ENCODE measurements at places on chromosomes 13 and 19. TPM values are rescaled to one million over a fixed set of nuclear protein-coding genes. Genes with fewer than 3 reads are reported as not detected.

- DNase-seq: no peak
Measured at GRCh38 chr13:40390401-40390916, 276.0 kb downstream of the FOXO1 start.

- DNase-seq: no peak
Measured at GRCh38 chr13:21541980-21542379, 62.0 kb downstream of the MICU2 start.

- no peak for DNase-seq
Measured at GRCh38 chr13:76440568-76440967, 445.6 kb downstream of the KCTD12 start.

The ATP4B gene
- not detected for total RNA-seq

- no peak for DNase-seq
Measured at GRCh38 chr19:44712864-44713515, 14.0 kb downstream of the CEACAM16 start.

DNA sequence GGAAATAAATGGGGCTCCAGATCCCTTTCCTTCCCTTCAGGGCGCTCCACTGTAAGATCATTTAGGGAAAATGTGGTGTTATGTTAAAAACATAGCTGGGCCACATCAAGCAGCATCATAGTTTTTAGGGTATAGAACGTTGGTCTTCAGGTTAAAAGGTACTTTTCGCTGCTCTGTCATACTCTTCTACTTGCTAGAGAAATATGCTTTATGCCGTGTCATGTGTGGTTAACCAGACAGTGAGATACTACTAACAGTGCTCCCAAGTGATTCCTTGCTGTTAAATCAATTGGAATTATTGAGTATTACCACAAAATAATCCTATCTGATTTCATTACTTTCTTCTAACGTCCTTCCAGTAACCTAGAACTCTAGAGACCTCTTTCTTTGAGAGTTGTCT lies 1.1 kb upstream of the NDFIP2 start:
- DNase-seq: no peak

DNA sequence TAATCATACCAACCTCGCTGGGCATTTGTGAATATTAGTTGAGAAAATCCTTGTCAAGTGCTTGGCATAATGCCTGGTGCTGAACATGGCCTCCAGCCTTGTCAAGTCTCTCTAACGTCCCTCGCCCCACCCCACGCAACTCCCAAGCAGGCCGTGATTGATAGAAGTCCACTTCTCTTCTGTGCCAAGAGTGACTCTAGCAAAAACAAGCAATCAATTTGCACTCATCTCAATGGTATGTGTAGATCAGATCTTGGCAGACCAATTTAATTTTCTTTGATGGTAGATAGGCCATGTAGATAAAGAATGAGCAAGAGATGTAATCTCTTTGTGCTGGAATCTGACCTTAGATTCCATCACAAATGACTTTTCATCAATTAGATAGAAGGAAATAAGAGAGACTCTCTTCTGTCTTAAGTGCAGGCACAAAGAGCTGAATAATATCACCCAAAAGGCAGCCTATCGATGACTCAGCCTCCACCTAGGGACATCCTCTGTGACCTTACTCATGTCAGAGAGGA lies 31.0 kb upstream of the KATNAL1 start:
- DNase-seq: no peak

DNA sequence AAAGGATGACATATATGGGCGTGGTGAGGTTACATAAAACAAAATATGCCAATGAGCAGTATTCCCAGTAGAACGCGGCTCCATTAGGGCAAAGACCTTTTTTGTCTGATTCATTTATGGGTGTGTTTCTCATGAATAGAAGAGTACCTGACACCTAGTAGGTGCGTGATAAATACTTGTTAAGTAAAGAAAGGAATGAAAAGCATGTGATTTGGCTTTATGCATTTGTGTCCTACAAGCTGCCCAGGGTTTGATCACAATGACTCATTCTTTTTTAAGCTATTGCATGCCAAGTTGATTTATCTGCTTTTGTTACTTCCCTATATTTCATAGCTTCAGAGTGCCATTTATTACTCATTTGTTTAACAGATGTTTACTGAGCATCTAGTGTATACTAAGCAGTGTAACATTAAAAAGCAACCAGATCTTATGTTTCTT lies 19.1 kb upstream of the KCTD4 start:
- DNase-seq: no peak

DNA sequence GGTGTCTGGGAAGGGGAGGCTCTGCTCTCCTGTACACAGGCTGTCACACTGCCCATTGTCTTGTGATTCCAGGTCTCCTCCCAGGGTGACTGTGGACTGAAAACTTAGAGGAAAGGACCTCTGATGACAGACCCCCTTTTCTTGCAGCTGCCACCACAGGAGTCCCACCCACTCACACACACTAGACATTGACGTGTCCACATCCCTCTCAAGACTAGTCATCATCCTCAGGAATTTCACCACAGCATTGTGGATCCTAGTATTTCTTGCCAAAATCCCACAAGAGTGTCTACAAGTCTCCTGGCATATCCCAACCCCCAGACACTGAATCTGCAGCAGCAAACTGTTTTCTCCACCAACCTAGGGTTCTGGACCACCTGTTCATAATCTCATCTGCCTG lies 5.3 kb downstream of the ZNF85 start:
- no peak for DNase-seq

DNA sequence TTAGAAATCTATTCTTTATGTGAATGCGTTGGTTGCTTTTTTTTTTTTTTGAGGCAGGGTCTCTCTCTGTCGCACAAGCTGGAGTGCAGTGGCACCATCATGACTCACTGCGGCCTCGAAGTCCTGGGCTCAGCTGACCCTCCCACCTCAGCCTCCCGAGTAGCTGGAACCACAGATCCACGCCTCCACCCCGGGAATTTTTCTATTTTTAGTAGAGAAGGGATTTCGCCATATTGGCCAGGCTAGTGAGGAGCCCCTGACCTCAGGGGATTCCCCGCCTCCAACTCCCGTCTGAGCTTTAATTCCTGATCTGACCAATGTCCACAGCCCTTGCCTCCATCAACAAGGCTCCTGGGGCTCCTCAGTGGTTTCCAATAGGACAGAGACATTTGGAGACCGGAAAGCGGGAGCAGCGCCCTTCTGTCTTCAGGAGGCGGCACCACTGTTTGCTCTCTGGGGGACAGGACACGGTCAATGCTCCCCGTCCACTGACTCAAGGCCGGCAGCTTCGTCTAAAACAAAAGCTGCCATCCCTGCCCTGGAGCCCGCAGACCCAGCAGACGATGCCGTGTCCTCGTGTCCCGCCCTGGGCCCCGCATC lies 503 bp downstream of the TUBA3C start:
- no peak for DNase-seq

- no peak for DNase-seq
Measured at GRCh38 chr13:78376033-78376432, 227.3 kb downstream of the POU4F1 start.

The SIAH3 gene
- total RNA-seq: not detected

The SLC25A41 gene
- not detected for total RNA-seq

- DNase-seq: no peak
Measured at GRCh38 chr13:32381539-32381938, 46.4 kb downstream of the N4BP2L1 start.
